ENCODE measurements at places on chromosomes 11 and 22.
A peak's percentile ranks its signal among the peaks of the same experiment; 100 is the strongest.

DNA sequence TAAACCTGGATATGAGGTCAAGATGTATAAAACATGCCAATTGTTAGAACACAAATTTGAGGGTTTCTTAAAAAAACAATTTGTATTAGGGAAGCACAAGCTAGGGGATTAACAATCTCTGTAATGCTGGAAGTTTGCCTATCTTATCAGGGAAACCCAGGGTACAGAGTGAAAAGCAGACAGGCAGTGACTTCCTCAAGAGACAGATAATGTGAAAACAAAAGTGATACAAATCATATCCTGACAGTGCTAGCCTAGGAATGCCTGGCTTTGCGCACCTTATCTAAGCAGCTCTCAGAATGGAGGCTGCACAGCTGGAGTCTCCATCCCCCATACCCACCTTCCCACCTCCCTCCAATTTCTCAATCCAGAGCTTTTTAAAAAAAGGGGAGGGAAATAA lies 22.5 kb upstream of the RBX1 start:
- DNase-seq, result no peak

- DNase-seq, result no peak
These were observed 42.7 kb downstream of the KCNJ1 start for GRCh38 chr11:128824191-128825049.

- no peak for DNase-seq
These were observed 88.9 kb upstream of the CLNS1A start for GRCh38 chr11:77726524-77726923.

- DNase-seq, result no peak
These were observed 930.4 kb downstream of the OPCML start for GRCh38 chr11:132601875-132602274.

DNA sequence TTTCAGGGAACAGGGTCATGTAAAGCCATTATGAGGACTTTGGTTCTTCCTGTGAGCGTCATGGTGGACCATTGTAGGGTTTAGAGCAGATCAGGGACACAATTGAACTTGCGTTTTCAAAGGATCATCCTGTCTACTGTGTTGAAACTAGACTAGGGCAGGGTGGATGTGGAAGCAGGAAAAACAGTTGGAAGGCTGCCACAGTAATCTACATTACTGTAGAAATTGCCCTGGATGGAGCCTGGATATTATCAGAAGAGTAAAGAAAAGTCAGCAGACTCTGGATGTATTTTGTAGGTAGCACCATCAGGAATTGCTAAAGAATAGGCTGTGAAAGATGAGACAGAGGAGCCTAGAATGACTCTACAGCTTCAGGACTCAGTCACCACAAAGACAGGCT lies 5.4 kb downstream of the POU2AF2 start:
- no peak for DNase-seq

GRCh38 chr11:99630629-99631028 lies 609.9 kb downstream of the CNTN5 start:
- no peak for DNase-seq

DNA sequence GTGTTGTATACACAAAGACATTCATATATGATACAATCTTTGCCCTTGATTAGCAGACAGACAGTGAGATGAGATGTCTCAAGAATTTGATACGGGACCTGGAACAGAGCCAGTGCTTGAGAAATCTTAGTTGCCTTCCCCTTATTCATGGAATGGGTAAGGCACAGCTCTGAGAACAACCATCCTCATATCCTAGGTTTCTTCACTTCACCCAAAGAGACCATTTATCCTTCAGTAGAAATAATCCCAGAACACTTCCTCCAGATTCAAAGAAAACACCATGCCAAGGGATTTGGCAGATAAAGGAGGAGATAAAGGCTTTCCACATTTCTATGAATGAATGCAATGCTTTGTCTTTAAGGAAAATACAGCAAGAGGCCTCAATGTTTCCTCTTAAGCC lies 8.8 kb upstream of the IZUMO1R start:
- no peak for DNase-seq

- no peak for DNase-seq
These were observed 3.0 kb downstream of the GAS2L1 start for GRCh38 chr22:29309332-29310064.

DNA sequence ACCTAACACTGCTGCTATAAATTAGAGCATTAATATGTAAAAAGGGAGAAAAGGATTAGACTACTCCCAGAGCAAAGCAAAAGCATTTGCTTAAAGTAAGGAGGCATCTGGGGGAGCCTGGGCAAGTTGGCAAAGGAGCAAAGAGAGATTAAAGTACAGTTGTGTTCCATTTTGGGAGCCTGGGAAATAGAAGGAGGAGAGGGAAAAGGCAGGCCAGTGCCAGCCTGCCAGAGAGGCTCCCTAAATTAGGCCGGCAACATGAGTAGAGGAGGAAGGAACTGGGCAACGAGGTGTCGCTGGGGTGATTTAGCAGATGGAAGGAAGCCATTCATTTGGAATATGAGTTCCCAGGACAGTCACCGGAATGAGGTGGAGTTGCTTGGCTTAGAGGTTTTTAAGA lies 186.2 kb upstream of the TBCEL start:
- DNase-seq, result no peak

DNA sequence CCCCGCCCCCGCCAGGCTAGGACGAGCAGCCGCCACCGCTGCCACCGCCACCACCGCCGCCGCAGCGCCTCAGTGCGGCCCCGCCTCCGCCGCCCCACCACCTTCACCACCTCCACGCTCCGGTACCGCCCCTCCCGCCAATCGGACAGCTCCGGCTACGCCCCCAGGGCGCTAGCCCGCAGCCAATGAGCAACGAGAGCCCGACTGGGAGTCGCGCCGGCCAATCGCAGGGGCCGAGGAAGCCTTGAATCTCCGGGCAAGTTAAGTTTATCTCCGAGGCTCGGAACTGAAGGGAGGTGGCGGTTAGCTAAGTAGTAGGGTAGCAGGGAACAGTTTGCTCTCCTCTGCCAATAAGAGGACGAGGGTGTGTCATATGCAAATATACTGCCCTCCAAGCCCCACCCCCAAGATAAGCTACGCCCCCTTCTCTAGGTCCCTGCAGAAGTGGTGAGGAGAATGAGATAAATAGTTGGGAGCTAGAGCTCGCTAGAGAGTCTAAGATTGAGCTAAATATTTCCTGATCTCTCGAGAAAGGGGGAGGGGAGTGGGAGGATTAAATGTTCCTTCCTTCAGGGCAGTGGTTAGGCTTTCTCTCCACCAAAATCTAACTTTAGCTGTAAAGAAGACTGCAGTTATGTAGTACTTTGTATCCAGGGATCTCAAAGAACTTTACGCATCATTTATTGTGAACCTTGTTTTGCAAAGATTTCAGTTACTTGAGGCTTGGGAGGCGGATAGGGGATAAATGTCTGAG lies at the start of gene SESN3:
TSS of gene SESN3 (minus strand) at position 76 of the 754 bp plus-strand sequence. CDS start 342 bp downstream, outside the sequence.
- DNase-seq, result peak; percentile 99

DNA sequence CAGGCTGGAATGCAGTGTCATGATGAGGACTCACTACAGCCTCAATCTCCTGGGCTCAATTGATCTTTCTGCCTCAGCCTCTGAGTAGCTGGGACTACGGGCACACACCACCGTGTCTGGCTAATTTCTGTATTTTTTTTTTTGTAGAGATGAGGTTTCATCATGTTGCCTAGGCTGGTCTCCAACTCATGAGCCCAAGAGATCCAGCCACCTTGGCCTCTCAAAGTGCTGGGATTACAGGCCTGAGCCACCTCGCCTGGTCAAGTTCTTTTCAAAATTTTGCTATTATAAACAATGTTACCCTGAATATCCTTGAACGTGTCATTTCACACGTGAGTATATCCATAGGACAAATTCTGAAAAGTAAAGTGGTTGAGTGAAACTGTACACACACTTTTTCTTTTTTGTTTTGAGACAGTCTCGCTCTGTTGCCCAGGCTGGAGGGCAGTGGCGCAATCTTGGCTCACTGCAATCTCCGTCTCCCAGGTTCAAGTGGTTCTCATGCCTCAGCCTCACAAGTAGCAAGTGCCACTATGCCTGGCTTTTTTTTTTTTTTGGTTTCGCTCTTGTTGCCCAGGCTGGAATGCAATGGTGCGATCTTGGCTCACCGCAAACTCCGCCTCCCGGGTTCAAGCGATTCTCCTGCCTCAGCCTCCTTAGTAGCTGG lies 21.6 kb upstream of the EP300 start:
- DNase-seq, result no peak

DNA sequence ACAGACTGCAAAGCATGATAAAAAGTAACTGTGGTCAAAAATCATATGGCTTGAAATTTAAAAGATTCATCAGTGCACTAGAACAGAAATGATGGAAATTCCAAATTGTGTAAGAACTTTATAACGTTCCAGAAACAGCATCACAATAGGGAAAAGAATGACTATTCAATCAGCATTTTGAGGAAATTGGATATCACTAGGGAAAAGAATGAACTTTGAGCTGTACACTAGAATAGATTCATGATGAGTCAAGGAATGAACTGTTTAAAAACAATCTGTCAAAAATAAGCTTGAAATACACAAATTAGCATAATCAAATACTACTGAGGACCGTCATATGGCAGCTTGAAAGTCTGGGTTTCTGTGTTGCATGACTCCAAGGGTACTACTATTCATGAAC lies 20.5 kb upstream of the HEPHL1 start:
- DNase-seq, result no peak

DNA sequence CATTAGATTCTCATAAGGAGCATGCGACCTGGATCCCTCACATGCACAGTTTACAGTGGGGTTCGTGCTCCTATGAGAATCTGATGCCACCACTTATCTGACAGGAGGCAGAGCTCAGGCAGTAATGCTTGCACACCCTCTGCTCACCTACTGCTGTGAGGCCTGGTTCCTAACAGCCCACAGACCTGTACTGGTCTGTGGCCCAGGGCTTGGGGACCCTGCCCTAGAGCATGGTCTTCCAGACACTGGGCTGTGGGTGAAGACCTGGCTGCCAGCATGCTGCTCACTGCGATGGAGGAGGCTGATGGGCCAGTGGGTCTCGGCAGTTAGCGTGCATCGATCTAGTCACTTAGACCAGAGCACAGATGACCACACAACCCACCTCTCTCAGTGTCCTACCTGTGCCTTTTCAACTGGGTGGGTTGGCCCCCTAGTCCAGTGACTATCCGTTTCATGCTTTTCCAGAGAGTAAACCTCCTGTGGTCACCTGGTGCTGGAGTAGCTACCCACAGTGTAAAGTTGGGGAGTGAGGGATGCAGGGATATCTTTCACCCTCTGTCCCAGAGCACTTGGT lies 21.1 kb downstream of the MED15 start:
- DNase-seq, result no peak

- no peak for DNase-seq
These were observed 133.0 kb downstream of the ATG16L2 start for GRCh38 chr11:72947229-72947628.

GRCh38 chr11:57315491-57315890 lies 9.3 kb downstream of the TNKS1BP1 start:
- DNase-seq, result no peak

DNA sequence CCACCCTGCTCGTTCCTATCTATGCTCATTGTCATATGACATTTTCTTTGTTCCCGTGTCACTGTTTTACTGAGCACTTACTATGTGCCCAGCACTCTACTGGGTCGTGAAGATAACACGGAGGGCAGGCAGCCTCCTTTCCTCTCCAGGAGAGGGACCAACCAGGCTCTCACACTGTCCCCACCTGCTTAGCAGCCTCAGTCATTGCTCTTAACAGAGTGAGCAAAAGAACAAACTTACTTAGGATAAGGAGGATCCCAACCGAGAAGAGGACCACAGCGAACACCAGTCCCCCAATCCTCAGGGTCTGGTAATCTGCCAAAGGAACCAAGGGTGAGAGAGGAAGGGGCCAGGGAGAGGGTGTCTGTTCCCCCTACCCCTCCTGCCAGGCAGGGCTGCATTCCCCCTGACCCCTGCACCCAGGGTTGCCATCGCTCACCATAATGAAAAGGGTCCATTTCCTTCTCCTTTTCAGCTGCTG lies 17.0 kb upstream of the FXYD2 start:
- no peak for DNase-seq

- DNase-seq, result no peak
These were observed 64.1 kb upstream of the BID start for GRCh38 chr22:17838180-17838865.

- DNase-seq, result no peak
These were observed 1.7 kb upstream of the XBP1 start for GRCh38 chr22:28801845-28802594.

DNA sequence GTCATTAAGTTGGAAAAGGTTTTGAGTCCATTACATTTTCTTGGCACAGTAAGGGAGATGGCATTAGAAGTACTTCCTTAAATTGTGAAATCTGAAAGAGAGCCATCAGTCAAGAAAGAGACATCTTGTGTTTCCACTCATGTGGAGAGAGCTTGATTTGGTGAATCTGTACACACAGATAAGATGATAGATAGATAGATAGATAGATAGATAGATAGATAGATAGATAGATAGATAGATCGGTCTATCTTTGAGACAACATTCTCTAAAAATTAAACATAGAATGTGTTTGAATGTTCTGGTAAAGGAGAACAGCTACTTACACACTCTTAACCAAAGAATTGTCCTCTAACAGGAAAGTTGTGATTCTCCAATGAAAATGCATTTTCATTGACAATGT lies 76.2 kb downstream of the TTC17 start:
- DNase-seq, result no peak

DNA sequence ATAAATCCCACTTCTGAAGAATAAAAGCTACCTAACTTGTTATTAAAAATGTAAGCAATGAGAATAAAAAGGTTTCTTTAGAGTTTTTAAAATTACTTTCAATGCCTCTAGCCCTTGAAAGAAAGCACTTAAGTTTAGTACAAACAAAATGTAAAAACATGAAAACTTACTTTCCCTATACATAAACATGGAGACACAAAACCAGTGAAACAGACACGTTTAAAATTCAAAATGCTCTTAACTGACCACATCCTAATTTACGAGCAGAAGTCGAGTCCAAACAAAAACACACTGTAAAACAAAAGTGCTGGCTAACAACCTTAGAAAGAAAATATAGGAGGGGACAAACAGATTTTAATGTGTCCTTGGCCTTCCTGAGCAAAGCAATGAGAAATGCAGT lies 36.6 kb downstream of the TCF20 start:
- no peak for DNase-seq

GRCh38 chr11:14320020-14320419 lies 39.0 kb downstream of the RRAS2 start:
- DNase-seq, result no peak

GRCh38 chr11:43905813-43906241 lies 25.2 kb downstream of the ALKBH3 start:
- no peak for DNase-seq

DNA sequence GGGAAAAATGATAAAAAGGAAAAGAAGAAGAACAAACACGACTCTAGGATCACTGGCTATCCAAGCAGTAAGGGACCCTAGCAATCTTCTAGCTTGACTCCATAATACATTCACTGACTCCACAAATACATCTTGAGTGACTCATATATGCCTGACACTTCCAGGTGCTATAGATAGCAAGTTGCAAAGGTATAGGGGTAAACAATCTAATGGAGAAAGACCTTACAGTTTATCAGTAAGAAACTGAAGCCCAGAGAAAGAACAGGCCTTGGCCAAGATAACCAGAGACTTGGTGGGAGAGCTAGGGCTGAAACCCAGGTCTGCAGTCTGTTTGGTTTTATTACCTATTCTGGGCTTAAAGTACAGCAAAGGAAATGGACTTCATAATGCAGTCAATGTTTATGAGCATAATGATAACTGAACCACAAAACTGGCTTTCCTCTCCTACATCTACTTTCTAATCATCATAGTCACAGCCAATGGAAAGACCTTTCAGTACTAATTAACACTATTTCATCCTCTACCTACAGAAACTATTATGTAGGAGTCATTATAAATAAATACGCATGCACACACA lies 19.7 kb upstream of the SLC5A1 start:
- no peak for DNase-seq

- no peak for DNase-seq
These were observed 30.3 kb upstream of the MMP13 start for GRCh38 chr11:102985850-102986249.

GRCh38 chr11:77406396-77406795 lies 67.5 kb downstream of the PAK1 start:
- DNase-seq, result no peak

Measured in stimulated activated CD4-positive, alpha-beta T cell treated with anti-CD3 and anti-CD28 coated beads, Interleukin-4, amount 100 ng/mL, for 24 hours (primary cell).